ENCODE measurements at places on chromosomes 12 and 14.

DNA sequence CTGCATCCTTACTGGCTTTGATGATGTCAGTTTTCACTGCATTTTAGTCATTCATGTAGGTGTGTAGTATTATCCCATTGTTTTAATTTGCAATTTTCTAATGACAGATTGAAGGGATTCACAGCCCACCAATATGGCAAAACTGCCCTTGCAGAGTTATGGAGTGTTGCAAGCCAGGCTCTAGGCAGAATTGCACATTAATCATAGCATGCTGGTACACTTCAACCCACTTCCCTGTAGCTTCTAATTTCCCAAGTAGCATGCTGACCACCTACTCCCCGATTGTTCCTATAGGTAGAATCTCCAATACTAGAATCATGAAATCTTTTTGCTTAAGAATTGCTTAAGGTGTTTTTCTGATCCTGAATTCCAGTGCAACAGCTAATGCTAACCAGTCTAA, 5.2 kb upstream of the RNASE6 start:
- no peak for DNase-seq

DNA sequence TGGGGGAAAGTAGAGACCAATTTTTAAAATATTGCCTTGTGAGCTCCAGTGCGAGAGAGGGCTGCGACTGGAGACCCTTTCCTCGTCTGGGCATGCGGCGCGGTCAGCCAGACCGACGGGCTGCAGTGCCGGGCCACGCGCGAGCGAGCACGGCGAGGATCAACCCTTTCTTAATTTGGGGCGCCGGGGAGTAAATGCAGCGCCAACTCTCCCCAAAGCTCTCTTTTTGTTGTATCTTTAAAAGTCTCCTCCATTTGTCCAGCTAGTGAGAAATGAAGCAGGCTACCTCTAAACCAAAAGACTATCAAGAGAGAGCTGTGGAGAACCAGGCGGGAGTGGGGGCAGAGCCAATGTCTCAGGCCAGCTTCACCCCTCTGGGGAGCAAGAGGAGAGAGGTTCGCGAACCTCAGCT, 1.4 kb downstream of the SIX1 start:
- DNase-seq, result no peak

GRCh38 chr12:53500142-53500775, 824 bp upstream of the TARBP2 start:
- no peak for DNase-seq

DNA sequence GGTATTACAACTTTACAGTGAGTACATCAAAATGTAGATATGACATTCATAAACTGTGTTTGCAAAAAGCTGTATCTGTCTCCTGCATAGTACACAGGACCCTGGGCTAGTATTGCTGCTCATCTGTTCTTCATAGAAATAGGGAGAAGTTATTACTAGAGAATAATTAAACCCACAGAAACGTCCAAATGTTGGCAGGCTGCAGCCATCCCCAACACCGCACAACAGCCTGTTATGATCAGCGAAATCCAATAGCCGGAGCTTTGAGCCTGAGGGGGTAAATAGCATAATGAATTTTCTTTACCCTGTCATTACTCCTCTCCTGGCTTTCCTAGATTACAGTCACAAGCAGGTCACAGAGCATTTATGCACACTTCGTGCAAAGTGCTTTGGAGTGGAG, 178.0 kb downstream of the DACT1 start:
- DNase-seq, result no peak

- no peak for DNase-seq
Observed at GRCh38 chr12:92019491-92020277, 126.0 kb downstream of the BTG1 start.
